H9 (cell line): ENCODE measurements at places on chromosomes 2 and 18.

DNA sequence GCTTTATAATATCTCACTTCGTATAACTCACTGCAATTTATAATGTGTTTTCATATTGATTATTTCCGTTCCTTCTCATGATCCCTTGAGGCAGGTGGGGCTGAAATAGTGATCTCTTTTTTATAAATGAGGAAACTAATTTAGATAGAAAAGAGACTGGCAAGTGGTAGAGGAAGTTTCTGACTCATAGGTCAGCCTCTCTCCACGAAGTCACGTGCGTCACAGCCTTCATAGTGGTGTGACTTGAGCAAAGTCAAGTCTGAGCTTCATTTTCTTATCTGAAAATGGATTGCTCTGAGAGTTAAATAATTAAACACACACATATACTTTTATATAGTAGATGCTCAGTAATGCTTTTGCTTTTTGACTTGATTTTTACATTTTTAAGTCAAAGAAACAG is 19.9 kb downstream of the ABCG5 start:
- no peak for DNase-seq

DNA sequence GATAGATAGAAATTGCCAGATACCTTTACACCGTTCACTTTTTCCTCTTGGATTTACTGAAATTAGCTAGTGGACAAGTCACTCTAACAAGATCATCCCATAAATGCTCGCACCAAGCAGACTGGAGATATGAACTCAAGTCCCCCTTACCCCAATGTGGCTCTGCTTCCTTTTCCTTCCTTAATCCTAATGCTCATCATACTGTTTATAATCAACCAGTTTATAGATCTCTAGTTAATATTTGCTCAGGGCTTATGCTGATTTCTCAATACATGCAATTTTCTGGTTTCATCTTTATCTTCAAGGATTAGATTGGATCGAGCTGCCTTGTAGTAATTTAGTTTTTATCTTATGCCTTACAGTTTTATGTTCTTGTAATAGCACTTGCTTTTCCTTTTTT is 318.3 kb upstream of the KLHL29 start:
- no peak for DNase-seq

- DNase-seq, result no peak
These were observed 210.6 kb downstream of the C1D start for GRCh38 chr2:67851956-67852824.

- DNase-seq, result no peak
These were observed 2.0 kb downstream of the DLX1 start for GRCh38 chr2:172087207-172087779.

DNA sequence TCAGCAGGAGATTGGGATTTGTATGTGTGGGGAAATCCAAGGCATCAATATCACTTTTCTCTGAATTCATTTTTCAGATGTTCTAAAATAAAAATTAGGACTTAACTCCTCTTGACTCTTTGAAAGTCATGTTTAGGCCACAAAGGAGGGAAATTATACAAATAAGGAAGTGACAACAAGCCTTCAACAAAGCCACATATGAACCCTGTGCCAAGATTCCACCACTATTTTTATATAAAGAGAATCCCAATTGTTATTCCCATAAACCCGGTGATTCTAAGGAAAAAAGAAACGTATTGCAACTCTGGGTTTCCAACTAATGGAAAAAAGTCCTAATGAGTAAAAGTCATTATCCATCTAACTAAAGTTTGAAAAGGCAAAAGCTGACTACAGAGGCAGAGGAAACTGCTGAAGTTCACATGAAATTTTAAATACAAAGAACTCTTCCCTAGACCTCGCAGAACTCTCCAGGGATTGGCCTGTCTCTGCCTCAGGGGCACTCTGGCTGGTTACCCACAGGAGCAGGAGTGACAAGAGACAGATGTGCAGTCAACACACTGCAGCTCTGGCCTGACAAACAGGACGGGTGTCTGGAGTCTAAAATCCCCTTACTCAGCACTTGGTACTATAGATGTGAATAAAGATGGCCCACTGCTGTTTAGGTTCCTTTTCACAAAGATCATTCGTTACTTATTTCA is 11.5 kb downstream of the NPC1 start:
- DNase-seq, result no peak

- peak; percentile 50 for DNase-seq
These were observed 2.7 kb upstream of the TGIF1 start for GRCh38 chr18:3447068-3447894.

- DNase-seq, result peak; percentile 19
These were observed 44.9 kb downstream of the HDLBP start for GRCh38 chr2:241270531-241270930.

GRCh38 chr2:199778655-199779054 is 72.3 kb downstream of the FTCDNL1 start:
- DNase-seq, result no peak

GRCh38 chr2:145137901-145138300 is 618.0 kb upstream of the ZEB2 start:
- no peak for DNase-seq

DNA sequence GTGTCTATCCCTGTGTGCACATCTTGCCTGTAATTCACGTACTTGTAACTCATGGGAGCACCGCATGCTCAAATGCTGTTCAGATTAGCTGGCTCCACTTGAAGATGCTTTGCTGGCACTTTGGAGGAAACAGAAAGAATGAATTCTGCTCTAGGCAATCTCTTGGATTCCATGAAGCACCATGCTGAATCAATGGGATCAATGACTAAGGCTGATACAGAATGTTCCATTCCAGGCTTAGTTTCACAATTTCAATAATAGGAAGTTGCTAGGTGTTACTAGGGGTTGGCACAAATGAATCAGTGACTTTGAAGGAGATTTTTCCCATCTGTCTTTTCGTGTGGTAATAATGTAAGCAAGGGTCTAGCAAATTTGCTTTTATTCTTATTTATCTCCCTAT is 328.8 kb downstream of the OSR1 start:
- no peak for DNase-seq

DNA sequence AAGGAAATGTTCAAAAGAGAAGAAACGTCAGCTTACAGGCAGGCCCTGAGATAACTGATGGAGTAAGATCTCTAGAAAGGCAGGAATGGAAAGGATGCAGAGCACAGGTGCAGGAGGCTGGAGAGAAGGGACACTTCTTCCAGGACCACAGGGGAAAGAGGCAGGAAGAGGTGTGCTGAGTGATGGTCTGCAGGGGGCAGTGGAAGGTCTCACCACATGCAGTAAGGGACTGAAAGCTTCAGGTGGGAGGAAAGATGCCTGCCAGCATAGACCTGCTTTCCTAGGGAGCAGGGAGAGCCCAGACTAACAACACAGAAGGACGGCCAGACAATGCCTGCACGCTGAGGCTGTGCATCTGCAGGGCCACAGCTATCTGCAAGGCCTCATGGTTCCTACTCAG is 156.8 kb downstream of the L3MBTL4 start:
- peak; percentile 53 for DNase-seq

DNA sequence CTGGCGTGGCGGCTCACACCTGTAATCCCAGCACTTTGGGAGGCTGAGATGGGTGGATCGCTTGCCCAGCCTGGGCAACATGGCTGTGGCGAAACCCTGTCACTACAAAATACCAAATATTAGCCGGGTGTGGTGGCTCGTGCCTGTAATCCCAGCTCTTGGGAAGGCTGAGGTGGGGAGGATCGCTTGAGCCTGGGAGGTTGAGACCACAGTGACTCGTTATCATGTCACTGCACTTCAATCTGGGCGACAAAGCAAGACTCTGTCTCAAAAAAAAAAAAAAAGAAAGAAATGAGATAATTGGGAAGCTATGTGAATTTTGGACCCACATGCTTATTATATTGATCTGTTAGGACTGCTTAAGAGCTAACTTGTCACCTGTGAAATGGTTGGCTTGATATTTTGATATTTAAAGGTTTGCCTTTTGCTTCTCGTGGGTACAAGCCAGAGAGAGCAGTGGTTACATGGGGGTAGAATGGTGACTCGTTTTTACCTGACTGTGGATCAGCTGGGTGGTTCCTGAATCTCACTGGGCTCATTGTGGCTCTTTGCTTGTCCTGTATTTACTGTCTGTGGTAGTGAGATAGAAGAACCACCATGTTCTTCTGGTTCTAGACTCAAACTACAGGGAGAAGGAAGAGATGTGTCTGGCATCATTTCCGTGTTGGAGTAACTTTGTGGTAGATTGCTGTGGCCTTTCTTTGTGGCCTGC is 28.9 kb downstream of the ZNF532 start:
- no peak for DNase-seq

DNA sequence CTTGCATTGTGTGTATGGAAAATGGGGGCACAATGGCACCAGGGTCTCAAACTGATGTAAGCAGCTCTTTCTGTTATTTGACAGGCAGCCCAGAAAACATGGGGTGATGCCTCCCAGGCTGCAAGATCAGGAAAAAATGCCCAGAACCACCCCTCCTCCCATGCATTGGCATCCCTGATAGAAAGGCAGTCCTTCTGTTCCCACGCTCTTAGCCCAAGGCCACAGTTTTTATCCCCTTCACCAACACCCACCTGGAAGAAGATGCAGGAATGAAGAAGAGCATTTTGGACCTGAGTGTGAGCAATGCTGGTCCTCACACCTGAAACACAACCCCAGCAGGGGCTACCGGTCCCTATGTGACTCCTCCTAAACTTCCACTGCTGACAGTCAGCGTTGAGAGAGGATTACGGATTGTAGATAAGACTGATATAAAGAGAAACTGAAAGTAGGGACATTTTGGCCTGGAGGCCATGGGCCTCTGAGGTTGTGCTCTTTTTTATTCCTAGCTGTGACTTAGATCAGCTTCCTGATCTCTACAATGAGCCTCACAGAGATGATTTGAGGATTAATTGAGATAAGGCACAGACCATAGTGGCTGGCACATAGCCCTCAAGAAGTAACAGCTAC is 386.0 kb upstream of the ATP5MC3 start:
- no peak for DNase-seq

DNA sequence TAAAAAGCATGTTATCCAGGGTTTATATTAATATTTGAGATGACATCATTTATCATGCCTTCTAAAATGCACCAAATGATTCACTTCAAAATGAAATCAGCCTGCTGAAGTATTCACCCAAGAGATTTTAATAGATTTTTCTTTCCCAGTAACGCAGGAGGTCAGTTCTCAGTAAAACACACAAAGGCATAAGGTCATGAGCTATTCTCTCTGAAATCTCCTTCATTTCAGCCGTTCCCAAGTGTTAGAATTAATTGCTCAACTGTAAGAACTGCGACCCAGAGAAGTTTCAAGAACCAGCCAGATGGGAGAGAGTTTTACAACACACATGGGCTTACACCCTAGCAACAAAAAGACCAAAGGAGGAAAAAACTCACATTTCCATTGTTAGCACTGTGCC is 84.2 kb upstream of the PHLPP1 start:
- no peak for DNase-seq

- DNase-seq, result no peak
These were observed 159.4 kb downstream of the ANKRD30B start for GRCh38 chr18:14907420-14907819.

DNA sequence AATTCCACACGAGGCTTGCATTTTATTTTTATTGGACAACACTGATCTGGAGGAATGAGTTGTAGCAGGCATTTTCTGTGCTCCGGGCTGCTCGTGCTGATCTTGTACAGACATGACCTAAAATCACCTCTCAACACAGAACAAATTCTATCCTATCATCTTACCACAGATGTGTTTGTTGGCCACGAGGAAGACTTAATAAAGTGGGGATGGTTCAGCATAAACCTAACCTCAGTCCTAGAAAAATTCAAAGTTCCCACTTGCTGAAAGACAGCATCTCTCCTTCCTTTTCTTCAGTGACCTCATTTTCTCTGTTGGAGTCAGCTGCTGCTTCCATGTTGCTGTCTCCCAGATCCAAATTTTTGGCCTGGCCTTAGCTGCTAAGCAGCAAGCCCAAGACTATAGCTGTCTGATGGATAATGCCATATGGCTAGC is 45.3 kb downstream of the RBKS start:
- no peak for DNase-seq

DNA sequence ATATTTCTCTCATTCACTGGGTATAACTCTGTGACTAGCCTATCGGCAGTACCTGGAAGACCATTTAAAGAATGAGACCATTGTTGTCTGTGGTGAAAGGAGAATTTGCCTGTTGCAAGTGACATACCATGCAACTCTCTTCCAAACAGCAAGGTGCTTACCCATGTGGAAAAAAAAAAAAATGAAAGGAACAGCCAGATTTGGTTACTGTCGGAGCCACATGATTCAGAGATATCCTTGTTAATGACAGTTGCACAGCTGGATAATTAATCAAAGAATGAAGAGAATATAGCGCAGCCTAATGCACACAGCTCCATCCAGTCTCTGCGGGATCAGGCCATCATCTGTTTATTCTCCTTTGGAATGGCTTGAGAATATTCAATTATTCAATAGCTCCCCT is 141.8 kb downstream of the HRH4 start:
- no peak for DNase-seq

DNA sequence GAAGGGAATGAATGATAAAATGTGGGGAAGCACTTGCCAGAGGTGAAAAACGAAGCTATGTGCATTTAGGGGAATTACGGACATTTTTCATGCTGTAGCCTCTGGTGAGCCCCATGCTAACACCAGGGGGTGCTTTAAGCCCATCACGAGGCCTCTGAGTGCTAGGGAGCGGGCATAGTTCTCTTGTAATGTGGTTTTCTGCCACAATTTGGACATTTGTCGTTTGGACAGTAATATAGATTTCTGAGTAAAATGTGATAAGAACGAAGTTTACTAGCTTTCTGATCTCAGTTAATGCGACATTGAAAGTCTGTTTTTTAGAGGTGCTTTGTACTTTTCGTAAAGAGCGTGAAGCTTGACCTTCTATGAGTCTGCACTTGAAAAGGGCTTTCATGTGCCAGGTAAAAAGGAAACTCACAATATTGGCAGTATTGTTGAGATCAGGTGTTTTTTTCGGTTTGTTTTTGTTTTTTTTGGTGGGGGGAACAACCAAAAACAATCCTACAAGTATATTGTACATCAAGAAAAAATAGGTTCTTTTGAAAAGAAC is 50.6 kb downstream of the TRAF3IP1 start:
- no peak for DNase-seq

DNA sequence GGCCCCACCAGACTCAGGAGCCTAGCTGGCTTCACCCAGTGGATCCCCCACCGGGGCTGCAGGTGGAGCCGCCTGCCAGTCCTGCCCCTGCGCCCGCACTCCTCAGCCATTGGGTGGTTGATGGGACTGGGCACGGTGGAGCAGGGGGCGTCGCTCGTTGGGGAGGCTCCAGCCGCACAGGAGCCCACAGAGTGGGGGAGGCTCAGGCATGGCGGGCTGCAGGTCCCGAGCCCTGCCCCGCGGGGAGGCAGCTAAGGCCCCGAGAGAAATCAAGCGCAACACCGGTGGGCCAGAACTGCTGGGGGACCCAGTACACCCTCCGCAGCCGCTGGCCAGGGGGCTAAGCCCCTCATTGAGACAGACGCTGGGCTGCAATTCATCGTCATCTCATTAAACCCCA is 184.0 kb downstream of the SNTG2 start:
- DNase-seq, result no peak

DNA sequence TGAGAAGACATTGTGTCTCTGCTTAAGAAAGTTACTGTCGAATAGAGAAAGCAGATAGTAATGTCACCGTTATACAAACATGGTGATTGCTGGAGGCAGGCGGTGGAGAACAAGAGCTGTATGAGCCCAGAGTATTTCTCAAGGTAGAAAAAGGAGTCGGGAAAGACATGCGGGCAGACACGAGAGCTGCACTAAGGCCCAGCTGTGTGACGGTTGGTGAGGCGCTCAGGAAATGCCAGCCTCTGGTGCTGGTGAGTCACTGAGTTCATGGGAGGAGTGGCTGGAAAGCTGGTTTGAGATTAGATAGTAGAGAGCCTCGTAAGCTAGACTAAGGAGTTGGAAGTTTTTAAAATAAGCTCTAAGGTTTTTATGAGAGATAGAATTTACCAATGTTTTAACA is 390.9 kb upstream of the TRIB2 start:
- DNase-seq, result peak; percentile 29

- no peak for DNase-seq
These were observed 506.6 kb upstream of the SPHKAP start for GRCh38 chr2:228688007-228688645.
